Lung microvascular endothelial cell (primary cell): ENCODE measurements at places on chromosomes 1 and 21. TPM values are rescaled to one million over a fixed set of nuclear protein-coding genes. Genes with fewer than 3 reads are reported as not detected.
A peak's percentile ranks its signal among the peaks of the same experiment; 100 is the strongest.

DNA sequence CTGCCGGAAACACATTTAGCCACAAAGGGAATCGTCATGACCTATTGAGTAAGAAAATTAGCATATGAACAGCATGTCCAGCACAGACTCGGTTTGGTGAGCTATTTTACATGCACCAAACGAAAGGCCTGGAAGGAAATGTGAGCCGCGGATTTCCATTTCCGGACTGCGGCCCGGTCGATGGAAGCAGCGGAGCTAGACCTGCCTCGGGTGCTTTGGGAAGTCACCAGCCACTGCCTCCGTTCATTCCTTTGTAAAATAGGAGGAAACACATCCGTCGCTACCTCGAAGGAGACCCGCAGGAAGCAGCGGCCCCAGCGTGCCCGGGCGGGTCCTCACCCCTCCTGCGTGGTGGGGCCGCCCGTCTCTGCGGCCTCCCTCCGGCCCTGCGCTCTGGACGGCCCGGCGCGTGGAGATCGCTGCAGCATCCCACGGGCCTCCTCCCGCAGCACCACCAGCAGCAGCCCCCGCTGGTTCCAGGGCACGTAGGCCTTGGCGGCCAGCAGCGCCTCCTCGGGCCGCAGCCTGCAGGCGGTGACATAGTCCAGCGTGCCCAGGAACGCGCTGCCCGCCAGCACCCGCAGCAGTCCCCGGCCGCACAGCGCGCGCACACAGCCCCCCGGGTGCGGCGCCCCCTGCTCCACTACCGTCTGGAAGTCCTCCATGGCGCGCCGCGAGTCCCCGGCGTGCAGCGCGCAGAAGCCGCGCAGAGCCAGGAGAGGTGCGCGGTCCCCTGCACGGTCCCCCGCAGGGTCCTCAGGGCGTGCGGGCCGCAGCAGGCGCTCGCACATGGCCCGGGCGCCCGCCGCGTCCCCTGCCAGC, 12.1 kb downstream of the TTC34 start:
- DNase-seq, result no peak

GRCh38 chr1:53769780-53770179, 30.8 kb upstream of the GLIS1 start:
- DNase-seq, result no peak

- no peak for DNase-seq
Observed at GRCh38 chr1:219159946-219160645, 13.6 kb upstream of the LYPLAL1 start.

DNA sequence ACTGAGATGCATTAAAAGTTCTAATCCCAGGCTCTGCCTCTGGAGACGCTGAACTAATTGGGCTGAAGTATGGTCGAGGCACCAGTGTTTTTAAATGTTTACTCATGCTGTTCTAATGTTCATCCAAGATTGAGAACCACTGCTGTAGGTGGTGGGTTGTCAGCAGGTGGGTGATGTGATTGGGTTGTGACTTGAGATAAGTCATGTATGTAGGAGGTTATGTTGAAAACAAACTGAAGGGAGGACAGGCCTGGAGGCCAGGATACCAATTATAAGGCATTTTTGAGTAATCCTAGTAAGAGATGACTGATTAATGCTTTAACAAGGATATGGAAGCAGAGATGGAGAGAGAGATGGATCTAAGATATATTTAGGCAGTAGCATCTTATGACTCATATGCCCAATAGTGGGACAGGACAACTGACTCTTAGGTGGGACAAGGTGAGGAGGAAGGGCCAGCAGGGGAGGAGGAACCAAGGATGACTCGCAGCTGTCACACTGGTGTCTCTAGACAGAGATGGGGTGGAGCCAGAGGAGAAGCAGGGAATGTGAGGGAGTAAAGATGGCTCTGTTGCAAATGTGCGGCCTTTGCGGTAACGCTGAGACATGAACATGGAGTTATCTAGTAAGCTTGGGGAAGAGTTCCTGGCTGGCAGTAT, 29.3 kb downstream of the RAB4A start:
- DNase-seq, result no peak

- no peak for DNase-seq
Observed at GRCh38 chr1:234316937-234317336, 56.3 kb upstream of the COA6 start.

GRCh38 chr1:64482720-64483119, 12.8 kb downstream of the CACHD1 start:
- DNase-seq, result no peak

DNA sequence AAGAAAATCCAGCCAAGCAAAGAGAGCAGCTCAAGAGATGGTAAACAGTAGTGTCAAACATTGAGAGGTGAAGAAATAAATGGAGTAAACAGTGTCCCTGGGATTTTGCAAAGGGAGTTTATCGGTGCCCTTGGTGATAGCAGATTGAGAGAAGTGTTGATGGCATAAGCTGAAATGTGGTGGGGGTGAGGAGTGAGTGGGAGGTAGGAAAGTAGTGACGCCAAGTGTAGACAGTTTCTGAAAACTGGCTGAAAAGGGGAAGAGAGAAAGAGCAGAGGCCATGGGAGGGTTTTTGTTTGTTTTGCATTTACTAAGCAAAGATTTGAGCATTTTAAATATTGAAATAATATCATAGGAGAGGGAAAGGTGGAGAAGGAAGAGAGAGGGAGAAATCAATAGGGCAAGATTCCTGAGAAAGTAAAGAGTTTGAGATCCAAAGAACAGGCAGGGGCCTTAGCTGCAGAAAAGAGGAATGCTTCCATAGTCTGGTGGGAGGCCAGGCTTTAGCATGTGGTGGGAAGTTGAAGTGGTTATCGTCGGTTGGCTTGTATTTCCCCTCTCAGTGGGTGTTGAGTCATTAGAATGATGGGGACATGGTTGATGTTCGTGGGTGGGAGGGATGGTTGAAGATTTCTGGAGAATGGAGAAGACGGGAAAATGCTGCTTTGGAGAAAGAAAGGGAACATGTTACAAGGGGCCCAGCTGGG, 26.8 kb upstream of the RASAL2 start:
- DNase-seq, result no peak

DNA sequence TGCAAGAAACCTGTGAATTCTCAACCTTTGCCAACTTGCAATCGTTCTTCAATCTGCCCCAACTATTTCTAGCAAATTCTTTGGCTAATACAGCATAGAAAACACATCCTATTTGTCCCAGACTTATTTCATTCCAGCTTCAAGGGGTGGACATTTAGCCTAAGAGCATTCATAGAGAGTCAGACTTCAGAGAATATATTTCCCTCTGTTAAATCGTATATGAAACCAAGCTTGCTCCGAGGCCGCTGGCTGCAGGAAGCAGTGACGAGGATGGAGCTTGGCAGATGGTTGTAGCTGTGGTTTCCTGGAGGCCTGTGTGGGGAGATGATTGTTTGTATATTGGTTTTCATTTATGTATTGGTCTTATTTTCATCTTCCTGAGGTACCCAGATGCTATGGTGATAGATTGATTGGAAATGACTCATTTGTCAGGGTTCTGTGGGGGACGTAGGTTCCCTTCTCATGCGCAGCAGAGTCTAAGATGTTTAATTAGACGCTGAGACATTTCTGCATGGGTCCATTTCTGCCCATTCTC, 26.1 kb downstream of the MAN1C1 start:
- DNase-seq, result peak; percentile 87

- DNase-seq, result peak; percentile 62
Observed at GRCh38 chr1:86913399-86913895, 479 bp downstream of the SELENOF start.

GRCh38 chr1:51417496-51418383, 87.4 kb upstream of the TTC39A start:
- DNase-seq, result no peak

- no peak for DNase-seq
Observed at GRCh38 chr1:220550811-220551399, 23.0 kb downstream of the MARK1 start.

GRCh38 chr1:50973875-50974617, 4.0 kb downstream of the CDKN2C start:
- no peak for DNase-seq

DNA sequence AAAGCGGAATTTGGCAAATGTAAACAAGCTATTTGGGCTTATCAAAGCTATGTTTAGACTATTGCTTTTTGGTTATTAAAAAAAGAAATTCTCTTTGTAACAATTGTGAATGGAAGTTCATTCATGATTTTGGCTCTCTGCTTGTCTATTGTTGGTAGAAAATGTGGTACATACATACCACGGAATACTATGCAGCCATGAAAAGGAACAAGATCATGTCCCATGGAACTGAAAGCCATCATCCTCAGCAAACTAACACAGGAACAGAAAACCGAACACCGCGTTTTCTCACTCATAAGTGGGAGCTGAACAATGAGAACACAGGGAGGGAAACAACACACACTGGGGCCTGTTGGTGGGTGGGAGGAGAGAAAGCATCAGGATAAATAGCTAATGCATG, 465.4 kb downstream of the SETD4 start:
- DNase-seq, result no peak

DNA sequence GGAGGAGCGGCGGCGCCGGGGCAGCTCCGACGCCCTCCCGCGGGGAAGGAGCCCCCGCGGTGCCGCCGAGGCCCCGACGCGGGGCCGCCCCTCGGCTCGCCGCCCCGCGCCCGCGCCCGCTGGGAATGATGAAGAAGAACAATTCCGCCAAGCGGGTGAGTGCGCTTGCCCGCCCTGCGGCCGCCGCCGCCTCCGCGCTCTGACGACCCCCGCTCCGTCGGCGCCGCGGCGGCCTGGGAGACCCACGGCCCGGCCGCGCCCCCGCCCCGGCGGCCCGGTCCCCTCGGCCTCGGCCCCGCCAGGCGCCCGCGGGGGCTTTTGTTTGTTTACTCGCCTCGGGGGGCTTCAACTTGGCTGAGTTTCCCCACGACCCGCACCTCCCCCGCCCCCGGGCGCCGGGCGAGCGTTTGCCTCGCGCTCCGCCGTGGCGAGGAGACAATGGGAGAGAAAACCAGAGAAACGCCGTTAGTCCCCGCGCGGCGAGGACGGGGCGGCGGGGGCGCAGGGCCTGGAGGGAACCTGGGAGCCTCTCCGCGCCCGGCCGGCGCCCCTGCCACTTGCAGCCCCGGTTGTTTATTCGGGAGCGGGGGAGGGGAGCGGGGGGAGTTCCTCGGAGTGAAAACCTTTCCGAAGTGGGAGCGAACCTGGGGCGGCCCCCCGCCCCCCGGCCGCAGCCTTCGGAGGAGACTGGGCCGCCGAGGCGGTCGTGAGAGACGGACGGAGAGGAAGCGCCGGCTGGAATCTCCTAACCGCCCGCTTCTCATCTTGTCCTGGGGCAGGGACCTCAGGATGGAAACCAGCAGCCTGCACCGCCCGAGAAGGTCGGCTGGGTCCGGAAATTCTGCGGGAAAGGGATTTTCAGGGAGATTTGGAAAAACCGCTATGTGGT, 661 bp downstream of the PLEKHO1 start:
- peak; percentile 28 for DNase-seq

- DNase-seq, result no peak
Observed at GRCh38 chr1:156177919-156178654, 15.8 kb upstream of the SLC25A44 start.

DNA sequence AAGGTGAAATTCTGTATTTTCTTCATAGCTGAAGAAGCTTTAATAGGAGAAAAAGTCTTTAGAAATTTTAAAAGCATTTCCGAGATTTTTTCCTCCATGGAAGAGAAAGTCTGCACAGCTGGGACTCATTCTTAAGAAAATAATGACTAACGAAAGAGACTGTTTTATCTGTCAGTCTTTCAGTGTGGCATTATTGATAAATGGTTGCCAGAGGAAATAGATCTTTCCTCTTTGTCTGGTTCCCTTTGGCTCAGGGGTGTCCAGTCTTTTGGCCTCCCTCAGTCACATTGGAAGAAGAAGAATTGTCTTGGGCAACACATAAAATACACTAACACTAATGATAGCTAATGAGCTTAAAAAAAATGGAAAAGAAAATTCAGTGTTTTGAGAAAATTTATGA, 49.9 kb downstream of the KDM1A start:
- DNase-seq, result no peak

- DNase-seq, result no peak
Observed at GRCh38 chr1:163725551-163725950, 403.8 kb downstream of the NUF2 start.

DNA sequence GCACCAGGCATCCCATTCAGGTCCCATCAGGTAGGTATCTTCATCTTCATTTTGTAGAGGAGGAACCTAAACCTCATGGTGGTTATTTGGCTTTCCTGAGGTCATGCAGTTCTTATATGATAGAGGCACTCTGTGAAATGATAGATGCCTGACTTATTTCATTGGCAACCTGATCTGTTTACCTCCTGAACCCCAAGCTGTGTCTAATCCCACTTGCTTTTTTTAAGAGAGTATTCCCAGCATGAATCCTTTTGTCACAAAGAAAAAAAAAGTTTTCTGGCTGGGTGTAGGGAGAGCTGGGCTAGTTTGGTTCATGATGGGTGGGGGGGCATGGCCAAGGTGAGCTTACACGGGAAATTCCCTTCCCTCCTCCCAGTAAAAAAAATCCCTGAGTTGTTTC, 154.2 kb downstream of the TENT5C start:
- DNase-seq, result no peak

DNA sequence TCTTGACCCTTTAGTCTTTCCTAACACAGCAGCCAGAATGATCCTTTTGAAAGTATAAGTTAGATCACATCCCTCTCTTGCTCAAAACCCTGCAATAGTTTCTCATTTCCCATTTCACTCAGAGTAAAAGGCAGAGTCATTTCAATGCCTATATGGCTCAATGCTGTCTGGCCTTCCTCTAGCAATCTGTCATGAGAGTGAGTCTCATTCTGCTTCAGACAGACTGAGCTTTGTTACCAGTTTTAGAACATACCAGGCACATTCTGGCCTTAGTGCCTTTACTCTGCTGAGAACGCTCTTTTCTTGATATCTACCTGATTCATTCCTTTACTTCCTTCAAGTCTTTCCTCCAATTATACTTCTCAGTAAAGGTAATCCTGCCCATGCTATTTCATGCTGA, 372.8 kb upstream of the PKN2 start:
- no peak for DNase-seq

Gene MXRA8
- 0.20 and 0.44 TPM in 2 replicates for total RNA-seq

Gene OR2L8
- not detected in 2 replicates for total RNA-seq

Gene PGLYRP3
- not detected in 2 replicates for total RNA-seq

Gene LCK
- under 0.01 TPM in 2 replicates for total RNA-seq

Gene AGL
- 5.0 and 6.3 TPM in 2 replicates for total RNA-seq

Gene HNRNPCL2
- total RNA-seq, result not detected in 2 replicates

Gene HEYL
- under 0.01 TPM in 1 of 2 replicates, not detected in the other for total RNA-seq
